Astrocyte of the hippocampus (primary cell): ENCODE measurements at places on chromosomes 2 and 18.

DNA sequence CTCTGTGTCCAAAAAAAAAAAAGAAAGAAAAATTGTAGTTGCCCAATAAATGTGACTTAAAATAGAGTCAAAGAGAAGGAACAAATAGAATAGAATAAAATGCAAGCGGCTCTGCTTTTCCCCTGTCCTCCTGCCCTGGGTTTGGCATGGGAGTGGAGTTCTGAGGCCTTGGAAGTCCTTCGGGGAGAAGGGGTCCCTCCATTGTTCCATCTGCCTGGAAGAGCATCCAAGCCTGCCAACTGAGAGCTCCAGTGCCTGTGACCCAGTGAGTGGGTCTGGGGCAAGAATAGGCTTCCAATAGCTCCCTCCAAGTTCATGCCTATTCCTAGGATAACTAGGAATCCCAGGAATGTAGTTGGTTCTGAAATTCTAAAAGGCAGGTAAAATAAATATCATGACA is 321.4 kb downstream of the MYCN start:
- no peak for DNase-seq

DNA sequence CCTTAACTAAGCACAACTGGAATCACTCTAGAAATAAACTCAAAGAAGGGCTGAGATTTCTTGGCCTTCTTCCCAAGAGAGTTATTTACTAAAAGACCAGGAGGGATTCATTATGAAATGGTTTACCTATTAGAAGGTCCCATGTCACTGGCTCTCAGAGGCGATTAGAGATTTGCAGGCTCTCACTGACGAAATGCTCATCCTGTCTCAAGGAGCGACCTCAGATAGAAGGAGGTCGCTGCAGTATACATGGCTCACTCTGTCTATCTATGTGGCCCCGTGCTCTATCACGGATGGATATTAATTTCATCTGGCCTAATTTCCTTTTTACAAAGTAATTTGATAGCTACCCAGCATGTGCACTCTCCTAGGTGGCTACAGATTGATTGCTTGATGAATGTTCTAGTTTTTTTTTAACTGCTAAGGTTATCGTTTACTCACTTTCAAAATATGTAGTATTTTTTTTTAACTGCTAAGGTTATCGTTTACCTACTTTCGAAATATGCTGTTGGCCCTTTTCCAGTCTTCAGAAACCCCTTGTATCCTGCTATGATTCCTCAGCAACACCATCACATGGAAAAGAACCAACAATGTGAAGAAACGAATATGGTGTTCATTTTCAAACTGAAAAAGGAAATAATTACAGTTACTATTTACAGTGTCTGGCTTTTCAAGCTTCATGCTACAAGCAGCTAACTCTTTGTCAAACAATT is 9.1 kb downstream of the SMIM21 start:
- DNase-seq: no peak

- peak; percentile 64 for DNase-seq
These were observed 106.5 kb upstream of the SCN1A start for GRCh38 chr2:166234112-166234846.

- DNase-seq: no peak
These were observed 28.8 kb downstream of the CCDC93 start for GRCh38 chr2:117985092-117985491.

GRCh38 chr2:234135750-234136221 is 85.3 kb downstream of the SPP2 start:
- peak; percentile 93 for DNase-seq

DNA sequence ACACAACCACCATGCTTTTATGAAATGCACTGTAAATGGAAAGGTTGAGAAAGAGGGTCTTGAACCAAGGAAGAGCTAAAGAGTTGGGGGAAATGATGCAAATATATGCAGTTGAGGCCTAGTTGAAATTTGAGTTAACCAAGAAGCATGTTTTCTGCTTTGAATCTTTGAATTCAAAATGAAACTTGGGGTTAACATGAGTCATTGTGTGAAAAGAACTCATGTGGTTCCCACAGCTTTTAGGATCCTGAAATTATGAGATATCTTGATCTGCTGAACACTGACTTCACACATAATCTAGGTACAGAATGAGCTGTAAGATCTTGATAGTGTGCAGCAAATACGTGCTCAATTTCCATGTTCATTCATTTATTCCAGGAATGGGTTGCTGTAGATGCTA is 422.9 kb upstream of the TRIB2 start:
- peak; percentile 35 for DNase-seq

GRCh38 chr2:36798724-36799123 is 102.2 kb downstream of the VIT start:
- DNase-seq: no peak

- no peak for DNase-seq
These were observed 103.3 kb downstream of the COL6A3 start for GRCh38 chr2:237310515-237311114.

DNA sequence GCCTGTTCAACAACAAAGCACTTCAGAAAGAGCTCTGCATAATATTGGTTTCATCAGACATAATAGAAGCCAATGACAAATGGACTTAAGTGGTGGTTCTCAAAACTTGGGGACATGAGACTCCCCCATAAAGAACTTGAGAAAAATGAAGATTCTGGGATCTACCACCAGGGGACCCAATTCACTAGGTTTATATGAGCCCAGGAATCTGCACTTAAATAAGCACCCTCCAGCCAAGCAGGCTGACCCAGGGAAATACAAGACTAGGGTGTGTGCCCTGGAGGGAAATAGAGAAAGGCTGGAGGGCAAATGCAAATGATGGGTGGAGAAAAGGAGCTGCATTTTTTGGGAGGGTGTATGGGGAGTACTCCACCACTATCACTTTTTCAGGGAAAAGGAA is 52.5 kb downstream of the SATB2 start:
- no peak for DNase-seq

DNA sequence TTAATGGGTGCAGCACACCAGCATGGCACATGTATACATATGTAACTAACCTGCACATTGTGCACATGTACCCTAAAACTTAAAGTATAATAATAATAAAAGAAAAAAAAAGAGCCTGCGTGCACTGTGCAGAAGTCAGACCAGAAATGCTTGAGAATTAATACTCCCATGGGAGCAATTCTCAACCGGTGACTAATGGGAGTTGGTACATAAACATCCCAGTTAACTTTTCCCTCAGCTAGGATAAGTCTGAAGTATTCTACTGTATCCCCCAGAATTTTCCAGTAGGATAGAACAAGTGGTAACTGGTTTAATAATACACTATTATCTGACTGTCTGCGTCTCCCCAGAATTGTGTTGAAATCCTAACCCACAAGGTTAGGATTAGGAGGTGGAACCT is 113.6 kb upstream of the COL5A2 start:
- DNase-seq: peak; percentile 15

DNA sequence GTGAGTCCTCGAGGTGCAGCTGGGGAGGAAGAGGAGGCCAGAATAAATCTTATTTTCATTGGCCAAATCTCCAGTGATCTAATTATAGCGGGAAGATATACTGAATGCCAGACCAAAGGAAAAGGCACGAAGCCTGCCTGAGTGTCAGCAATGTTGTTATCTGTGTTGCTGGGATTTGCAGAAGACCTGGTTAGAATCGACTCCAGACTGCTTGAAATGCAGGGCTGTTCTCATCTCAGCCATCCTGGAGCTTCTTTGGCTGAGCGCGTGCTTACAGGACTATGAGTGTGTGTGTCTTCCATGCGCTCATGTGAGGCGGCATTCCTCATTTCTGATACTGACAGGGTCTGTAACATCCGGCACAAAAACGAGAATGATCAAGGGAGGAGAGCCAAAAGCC is 81.2 kb downstream of the TSN start:
- no peak for DNase-seq

DNA sequence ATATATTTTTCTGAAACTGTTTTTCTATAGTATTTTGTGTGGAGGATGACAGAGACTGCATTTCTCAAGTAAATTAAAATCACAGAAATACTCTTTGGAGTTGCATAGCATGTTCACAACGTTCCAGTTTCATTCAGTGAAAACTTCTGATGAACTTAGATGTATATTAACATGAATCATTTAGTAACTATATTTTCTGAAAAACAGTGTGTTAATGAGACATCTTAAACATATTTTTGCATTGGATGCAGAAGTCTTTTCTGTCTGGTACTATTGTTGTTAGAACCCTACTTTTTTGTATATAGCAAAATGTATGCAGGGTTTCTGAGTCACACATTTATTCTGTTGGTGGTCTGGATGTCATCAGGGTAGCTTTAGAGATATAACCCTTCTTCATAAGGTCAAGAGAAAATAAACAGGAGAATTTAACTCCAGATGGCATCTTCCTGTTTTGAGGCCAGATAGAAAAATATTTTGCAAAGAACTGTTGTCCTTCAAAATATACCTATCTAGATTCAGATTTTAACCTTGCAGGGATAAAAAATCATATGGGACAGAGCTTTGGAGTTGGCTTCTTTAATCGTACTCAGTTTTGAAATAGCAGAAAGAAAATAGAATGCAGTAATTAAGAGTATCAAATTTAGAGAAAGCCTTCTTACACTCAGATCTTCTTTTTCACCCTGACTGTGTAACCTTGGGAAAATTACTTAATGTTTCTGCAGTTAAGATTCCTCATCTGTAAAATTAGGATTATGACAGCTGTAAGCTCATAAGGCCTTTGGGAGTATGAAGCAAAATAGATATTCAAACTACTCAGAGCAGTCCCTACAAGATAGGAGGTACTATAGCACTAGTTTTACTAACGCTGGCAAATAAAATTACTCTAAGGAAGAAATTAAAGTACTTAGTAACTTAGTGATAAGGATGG is 5.3 kb downstream of the COL3A1 start:
- no peak for DNase-seq

DNA sequence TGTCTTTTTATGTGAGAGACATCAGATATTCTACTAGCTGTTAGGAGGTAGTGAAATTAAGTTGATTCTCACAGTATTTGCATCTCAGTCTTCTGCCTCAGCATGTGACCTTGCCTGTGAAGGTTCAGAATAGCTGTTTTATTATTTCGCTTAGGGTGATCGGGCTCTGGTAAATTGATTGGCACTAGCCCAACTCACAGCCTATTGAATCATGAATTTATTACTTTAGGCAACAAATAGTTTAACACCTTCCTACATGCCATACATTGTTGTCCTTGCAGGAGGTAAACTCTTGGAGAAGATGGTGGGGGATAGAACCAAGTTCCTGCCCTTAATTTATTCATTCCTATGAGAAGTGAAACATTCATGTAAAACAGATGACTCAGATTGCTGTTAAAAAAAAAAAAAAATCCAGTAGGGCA is 101.9 kb downstream of the GPD2 start:
- peak; percentile 69 for DNase-seq

DNA sequence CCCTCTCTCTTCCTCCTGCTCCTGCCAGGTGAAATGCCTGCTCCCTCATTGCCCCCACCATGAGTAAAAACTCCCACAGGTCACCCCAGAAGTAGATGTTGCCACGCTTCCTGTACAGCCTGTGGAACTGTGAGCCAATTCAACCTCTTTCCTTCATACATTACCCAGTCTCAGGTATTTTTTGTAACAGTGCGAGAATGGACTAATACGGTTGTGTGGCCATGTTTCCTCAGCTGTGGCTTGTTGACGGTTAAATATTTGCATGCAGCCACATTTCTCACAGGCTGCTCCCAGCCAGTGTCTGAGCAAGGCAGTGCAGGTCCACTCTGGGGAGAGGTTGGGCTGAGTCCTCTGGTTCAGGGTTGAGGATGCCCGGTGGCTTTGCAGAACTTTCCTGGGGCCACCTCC is 27.8 kb upstream of the COPS8 start:
- no peak for DNase-seq
